ENCODE measurements at places on chromosomes 3 and 15.

GRCh38 chr3:115087512-115087911, 59.6 kb downstream of the ZBTB20 start:
- no peak for DNase-seq

DNA sequence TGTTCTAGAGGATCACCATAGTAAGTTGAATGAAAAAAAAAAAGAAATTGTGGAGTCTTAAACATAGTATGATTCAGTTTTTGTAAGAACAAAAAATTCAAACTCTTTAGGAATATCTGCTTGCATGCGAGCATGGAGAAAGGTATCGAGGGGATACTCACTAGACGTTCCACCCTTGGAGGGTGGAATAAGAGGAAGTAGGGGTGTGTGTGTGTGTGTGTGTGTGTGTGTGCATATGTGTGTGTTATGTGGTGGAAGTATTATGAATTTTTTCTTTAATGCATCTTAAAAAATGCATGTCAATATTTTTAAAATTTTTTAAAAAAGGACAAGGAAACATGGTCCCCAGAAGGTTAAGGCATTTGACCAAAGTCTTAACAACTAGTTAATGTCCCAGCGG, 26.5 kb upstream of the SIAH2 start:
- no peak for DNase-seq

DNA sequence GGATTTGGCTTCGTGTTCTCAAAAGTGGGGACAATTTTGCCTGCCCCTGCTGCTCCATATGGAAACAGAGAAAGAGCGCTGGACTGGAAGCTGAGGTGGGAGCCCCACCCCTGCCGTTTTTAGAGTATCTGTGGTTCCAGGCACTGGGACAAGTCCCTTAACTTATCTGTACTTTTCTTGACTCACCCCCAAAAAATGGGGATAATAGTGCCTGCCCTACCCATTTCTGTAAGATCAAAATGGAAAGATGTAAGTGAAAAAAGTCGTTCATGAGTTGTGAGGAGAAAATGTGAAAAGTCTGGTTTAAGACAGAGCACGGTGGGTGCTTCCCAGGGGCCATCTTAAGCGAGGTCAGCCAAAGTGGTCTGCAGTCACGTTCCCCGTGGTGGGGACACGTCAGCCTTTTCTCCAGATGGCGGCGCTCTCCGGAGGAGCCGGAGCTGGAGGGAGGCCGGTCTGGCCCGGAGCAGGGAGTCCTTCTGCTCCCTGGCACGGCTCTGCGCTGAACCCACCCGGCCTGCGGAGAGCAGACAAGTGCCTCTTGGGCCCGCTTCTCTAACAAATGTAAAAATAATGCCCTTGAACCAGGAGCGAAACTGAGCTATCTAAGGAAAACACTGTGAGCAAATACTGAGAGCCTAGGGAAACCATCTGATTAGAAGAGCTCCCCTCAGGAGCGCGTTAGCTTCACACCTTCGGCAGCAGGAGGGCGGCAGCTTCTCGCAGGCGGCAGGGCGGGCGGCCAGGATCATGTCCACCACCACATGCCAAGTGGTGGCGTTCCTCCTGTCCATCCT, at the start of gene CLDN18:
TSS of gene CLDN18 (plus strand) at position 690 of the 797 bp plus-strand sequence. CDS start at position 751, 61 bp downstream.
- no peak for DNase-seq

DNA sequence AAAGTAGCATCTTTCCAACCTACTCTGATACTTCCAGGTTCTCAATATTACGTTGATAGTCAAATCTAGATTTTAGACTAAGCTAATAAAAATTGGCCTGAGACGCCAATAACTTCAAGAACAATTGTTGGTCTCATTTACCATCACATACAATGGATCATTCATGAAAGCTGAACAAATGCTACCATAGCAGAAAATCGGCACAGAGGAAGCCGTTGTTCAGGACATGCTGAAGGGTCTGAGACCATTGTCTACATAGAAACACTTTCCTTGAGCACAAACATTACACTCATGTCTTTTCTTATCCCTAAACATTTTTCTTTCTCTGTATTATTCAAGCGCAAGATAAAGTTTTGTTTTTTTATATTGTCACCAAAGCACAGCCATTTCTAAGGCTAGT, 37.2 kb upstream of the FHIT start:
- DNase-seq, result no peak

DNA sequence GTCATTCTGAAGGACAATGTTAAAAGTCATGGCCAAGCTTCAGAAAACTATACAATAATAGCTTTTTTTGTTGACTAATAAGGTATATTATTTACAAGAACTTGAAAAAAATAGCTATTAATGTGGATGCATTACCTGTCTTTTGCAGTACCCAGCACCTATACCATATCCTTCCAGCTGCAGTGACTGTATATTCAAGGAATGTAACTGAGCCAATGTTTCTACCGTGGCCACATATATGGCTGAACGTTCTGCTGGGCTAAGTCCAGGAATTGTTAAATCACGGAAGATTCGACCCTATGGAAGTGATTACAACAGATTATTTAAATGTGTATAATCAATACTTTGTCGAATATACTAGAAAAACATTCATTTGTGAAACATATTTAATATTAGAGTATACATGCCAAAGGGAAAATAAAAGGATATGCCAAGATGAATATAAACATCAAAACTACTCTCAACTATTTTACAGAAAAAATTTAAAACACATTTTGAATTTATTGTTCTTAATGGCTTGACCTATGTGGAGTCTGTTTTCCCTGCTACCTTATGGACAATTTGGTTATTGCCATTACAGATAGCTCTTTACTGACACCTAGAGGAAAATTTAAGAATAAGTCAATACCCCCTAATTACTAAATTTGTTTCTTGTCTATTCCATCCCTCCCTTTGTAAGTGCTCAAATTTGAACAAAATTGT, 17.6 kb downstream of the ACAD11 start:
- no peak for DNase-seq
